Fibroblast of lung (primary cell): ENCODE measurements at places on chromosomes 1 and 21. TPM values are rescaled to one million over a fixed set of nuclear protein-coding genes. Genes with fewer than 3 reads are reported as not detected.

GRCh38 chr21:45404730-45405270, at the start of gene COL18A1:
Gene COL18A1 (plus strand): TSS chr21:45405165. CDS start chr21:45405231, 66 bp downstream.
- peak; percentile 41 for DNase-seq

- DNase-seq, result peak; percentile 46
These were observed 151.7 kb downstream of the PLA2G4A start for GRCh38 chr1:186980400-186980799.

DNA sequence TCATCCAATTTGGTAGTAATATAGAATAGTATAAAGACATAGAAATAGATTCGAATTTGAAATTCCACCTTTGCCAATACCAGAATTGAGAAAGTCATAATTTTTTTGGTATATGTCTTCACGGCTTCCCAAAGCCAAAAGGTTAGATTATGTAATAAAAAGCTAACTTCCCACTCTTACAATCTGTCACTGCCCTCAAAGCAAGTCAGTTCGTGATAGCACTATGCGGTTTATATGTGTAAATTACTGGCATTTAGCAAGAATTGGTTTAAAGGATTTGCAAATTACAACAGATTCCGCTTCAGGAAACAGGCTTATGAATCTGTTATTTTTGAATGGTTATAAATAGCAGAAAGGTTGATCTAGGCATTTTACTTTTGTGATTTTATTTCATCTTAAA, 679.4 kb upstream of the ADGRL2 start:
- no peak for DNase-seq

DNA sequence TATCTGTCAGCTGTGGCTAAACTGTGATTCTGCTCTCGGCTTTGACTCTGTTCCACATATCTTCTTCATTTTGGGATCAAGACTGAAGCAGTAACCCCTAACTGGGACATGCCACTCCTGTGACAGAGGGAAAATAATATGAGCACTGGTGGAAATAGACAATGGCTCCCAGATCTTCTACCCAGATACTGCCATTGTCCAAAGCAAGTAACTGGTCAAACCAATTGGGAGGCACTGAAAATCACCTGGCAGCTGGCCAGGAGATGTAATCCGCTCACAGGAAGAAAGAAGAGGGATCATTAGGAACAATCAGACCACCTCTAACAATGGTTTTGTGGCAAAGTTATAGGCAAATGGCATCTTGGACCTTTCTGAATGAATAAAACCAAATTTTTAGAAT, 10.7 kb downstream of the SNX7 start:
- DNase-seq, result no peak

The CATSPERE gene
- 0.08 and 0.59 TPM in 2 replicates for polyA plus RNA-seq

The OR10X1 gene
- not detected in 2 replicates for polyA plus RNA-seq
